ENCODE measurements at places on chromosomes 12 and 14.

DNA sequence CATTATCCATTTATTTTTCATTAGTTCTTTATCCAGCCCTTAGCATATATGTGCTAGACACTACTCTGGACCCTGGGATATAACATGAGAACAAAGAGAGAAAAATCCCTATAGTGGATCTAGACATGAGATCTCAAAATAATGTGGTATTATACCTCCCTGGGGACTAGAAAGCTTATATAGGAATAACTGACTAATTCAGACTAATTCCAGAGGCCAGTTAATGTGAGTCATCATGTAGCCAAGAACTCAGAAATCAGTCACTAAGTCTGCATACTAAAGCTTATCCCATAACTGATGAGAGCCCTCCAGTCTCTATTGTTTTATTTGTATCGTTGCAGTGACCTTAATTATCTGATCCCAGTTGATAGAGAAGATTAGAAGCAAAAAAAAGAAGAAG lies 267.1 kb upstream of the RGS6 start:
- no peak for DNase-seq

GRCh38 chr14:34436118-34436905 lies 25.7 kb downstream of the SPTSSA start:
- DNase-seq, result no peak

GRCh38 chr12:63846238-63846967 lies 1.9 kb downstream of the SRGAP1 start:
- no peak for DNase-seq

DNA sequence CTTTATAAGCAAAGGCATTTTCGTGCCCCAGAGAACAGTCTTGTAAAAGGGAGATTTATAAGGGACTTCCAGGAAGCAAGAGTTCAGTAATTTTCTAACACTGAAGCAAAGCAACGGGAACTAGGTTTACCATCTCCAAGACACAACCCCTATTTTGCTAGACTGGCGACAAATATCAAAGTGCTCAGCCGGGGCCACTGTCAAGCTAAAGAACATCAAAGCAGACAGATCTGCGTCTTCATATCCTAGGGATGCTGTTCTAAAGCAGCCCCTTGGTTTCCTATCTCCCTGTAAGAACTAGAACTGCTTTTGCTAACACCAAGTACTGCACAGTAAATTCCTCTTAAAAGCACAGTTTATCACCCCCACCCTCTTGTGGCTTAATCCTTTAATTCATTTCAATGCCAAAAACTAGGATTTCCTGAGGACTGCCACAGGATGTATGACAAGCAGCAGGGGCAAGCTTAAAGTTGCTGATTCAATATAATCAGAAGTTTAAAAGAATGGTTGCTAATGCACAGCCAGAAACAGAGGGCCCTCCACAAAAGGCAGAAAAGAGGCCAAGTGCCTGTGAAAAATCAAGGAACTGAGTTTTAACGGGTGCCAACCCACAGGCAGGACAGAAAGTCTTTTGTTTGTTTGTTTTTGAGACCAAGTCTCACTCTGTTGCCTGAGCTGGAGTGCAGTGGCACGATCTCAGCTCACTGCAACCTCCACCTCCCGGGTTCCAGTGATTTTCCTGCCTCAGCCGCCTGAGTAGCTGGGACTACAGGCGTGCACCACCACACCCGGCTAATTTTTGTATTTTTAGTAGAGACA lies 44.0 kb upstream of the ISM2 start:
- DNase-seq, result no peak

DNA sequence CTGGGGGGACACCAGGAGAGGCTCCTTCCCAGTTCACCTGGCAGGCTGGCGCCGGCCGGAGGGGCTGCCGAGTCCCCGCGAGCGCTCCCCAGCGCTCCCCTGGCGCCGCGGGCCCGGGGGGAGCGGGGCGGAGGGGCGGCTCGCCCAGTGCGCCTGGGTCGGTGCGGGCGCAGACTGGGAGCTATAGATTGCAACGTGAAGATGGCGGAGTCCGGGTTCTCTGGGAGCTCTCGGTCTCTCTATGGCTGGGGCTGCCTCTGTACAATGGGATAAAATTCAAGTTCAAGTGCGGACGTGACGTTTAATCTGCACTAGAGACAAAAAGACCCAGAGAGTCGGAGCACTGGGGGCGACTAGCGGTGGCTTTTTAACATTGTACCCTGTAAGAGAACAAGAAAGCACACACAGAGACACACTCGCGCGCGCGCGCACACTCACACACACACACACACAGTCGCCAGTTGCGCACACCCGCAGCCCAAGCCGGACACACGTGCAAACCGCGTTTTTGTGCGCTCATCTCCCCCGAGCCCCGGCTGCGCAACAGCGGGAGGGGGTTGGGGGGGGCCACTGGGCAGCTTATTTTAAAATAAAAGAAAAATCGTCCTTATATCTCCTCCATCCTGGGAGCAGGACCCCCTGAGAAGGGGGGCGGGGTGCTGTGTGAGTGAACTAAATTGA lies at the start of gene BCL11B:
BCL11B (minus strand) TSS at position 247 of the 681 bp plus-strand sequence. CDS start 979 bp downstream, outside the sequence.
- DNase-seq, result peak; percentile 84

DNA sequence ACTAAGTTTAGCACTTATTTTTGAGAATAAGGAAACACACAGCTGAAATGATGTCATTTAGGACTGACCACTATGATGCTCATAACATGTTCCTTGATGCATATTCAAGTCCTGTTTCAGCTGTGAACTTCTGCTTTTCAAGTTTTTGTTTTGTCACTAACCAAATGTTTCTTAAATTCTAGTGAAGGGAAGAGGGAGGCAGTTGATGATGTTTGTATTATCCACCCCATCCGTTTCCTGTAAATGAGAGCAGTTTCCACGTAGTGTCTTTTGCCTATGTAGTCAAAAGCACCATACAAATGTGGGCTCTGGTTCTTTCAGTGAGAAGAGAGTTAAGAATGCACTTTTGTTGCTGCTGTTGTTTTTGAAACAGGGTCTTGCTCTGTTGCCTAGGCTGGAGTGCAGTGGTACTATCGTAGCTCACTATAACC lies 491.8 kb downstream of the PCNX1 start:
- DNase-seq, result no peak

DNA sequence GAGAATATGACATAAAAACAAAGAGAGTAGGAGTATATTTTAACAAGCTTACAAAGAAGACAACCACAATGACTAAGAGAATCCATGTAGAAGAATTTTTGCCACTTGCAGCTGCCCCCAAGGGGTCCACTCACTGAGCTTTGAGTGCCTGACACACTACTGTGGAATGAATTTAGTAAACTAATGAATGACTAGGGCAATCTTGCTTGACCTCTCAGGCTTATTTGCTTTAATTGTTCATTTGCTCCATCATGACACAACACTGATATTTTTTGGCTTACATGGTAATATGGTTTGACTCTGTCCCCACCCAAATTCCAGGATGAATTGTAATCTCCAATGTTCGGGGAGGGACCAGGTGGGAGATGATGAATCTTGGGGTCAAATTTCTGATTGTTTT lies 249.1 kb upstream of the FAR2 start:
- DNase-seq, result no peak

GRCh38 chr14:86574778-86575129 lies 1044.8 kb downstream of the FLRT2 start:
- DNase-seq, result no peak

DNA sequence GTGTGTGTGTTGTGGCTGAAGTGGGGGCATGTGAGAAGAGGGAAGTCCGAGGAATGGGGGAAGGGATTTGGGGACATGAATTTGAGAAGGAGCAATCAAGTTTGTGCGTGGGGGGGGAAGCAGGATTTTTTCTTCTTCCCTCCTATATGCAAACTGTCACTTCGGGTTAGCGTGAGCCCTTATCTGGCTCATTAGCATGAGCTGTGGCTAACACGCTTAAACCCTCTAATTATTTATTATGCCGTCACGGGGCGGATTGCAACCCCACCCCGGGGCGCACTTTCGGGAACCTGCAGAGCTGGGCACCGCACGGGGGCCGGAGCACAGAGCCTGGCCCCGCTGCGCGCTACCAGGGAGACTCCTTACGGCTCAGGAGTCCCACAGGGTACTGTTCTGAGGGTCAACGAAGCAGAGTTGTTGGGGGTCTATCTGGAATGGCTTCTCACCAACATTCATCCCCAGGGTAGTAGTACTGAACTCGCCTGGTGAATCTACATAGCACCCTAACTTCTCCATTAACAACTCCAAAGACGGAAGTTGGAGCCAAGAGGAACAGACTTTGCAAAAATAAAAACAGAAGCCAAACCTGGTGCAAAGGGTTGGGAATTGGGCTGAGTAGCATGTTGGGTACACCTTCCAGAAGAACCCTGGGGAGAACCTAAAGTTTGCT lies 6.4 kb upstream of the ASCL1 start:
- DNase-seq, result no peak

DNA sequence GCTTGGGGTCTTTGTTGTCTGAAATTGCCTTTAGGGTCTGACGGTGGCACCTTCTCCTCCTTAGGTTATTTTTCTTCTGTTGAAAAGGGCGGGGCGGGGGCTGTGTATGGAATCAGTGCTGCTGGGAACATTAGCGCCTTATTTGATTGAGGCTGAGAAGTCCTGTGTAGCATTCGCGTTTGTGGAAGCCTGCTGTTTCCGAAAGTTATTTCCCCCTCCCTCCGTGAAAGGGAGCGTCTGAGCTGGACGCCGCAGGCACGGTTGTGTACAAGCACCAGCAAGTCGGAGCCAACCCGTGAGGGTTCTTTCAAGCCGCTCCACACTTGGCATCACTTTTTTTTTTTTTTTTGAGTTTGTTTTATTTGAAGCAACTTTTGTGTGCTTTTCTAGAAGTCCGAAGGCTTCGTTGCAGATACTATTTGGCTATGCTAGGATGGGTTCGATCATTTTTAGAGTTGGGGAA lies 1.1 kb downstream of the SYNE2 start:
- DNase-seq, result peak; percentile 64

DNA sequence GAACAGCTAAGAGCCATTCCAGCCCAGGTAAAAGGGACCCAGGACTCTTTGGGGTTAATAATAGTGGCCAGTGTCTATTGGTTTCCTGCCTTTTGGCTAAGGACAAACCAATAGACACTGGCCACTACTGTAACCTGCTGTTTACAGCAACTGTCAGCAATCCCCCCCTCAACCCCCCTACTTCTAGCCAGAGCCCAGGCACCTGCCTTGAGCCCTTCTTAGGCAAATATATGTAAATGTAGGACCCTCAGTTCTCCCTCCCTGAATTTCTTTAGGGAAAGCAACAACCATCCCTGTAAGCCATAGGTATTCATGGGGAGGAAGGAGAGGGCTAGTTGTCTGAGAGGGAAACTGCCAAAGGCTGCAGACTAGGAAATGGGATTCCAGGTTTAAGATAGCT lies 22.3 kb downstream of the HOXC4 start:
- DNase-seq, result no peak

Data from activated T-cell treated with anti-CD3 and anti-CD28 coated beads, Interleukin-2, amount 50 U/mL, for 1 hour (primary cell).